ENCODE measurements at places on chromosomes 11 and 22.

- no peak for DNase-seq
These were observed 32.0 kb downstream of the SHANK3 start for GRCh38 chr22:50704510-50705218.

- DNase-seq, result no peak
These were observed 6.3 kb upstream of the GAL start for GRCh38 chr11:68678031-68678441.

GRCh38 chr11:104422324-104422944 is 258.5 kb upstream of the PDGFD start:
- DNase-seq, result no peak

- no peak for DNase-seq
These were observed 25.9 kb downstream of the PRRG4 start for GRCh38 chr11:32855601-32856000.

DNA sequence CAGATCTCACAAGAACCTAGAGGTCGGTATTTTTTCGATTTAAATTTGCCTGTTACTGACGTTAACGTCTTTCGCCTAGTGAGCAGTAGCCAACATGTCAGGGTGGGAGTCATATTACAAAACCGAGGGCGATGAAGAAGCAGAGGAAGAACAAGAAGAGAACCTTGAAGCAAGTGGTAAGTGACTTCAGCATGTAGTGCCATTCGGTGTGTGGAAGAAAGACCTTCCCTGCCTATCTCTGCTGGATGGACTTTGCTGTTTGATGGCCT is 750 bp downstream of the XRCC6 start:
- DNase-seq, result no peak

- no peak for DNase-seq
These were observed 213.9 kb upstream of the NARS2 start for GRCh38 chr11:78788533-78788932.

DNA sequence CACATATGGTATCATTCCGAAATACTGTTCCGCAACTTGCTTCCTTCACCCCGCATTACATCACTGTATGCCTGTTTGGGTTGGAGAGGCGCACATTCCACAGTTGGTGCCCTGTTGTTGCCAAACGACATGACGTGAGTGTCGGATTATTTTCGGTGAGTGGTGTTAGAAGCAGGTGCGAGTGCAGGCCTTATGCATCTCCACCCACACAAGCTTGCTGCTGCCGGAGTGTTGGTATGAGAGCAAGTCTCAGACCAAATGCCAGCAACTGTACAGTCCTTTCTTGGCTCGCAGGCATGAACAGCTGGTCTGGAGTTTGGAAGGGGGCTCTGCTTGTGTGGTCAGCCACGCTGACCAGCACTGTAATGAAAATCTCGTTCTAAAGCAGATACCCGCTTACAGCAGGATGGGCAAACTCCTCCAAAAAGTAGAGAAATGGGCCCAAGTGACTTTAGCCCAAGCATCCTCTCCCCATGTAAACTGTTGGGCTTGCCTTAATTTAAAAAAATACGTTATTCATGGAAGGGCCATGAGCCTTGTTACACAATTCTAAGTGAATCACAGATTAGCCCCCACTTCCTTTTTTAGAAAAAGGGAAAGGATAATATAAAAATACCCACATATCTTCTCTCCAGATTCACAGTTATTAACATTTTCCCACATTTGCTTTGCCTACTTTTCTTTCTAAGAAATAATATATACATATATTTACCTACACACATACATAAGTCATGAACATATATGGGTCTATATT is 48.7 kb upstream of the OR9Q1 start:
- DNase-seq, result no peak

DNA sequence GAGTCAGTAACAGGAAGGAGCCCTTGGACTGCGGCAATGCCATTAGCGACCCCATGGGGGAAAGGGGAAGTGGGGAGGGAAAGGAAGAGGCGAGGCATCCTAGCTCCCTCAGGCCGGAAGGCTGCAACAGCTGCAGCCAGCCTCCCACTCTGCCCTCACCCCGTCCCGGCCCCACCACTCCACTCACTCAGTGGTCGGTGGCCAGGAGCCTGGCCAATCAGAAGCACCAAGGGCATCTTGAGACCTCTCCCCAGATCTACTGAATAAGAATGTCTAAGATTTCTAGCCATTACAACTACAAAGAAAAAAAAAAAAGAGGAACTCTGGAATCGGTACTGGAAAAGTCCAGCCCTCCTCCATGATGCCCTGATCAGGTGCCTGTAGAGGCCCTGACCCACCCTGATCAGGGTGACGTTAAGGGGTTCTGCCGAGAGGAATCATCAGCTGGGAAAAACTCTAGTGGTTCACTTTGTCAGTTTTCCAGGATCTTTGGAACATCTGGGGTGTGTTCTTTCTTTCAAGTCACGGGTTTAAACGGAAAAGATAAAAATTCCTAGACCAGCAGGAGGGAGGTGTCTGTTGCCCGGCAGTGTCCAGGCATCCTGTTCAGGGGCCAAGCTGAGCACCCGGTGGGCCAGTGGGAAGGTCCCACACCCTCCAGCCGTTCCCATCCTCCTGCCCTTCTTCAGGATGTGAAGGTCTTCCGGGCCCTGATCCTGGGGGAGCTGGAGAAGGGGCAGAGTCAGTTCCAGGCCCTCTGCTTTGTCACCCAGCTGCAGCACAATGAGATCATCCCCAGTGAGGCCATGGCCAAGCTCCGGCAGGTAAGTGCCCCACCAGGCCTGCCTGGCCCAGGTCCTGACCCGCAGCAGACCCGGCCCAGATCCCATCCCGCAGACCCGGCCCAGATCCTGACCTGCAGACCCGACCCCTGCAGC is 14.4 kb downstream of the OAF start:
- no peak for DNase-seq

DNA sequence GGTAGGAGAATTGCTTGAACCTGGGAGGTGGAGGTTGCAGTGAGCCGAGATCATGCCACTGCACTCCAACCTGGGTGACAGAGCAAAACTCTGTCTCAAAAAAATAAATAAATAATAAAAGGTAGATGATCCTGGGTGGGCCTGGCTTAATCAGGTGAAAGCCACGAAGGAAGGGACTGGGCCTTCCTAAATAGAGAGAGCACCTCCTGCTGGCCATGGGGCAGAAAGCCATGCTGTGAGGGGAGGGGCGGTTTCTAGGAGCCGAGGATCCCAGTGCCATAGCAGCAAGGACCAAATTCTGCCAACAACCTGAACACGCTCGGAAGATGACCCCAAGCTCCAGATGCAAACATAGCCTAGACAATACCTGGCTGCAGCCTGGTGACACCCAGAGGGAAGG is 24.5 kb upstream of the DGKZ start:
- DNase-seq, result no peak

GRCh38 chr11:10275714-10276113 is 18.3 kb downstream of the SBF2 start:
- no peak for DNase-seq

GRCh38 chr11:1876361-1877063 is 15.2 kb downstream of the PRR33 start:
- DNase-seq, result peak; percentile 86

DNA sequence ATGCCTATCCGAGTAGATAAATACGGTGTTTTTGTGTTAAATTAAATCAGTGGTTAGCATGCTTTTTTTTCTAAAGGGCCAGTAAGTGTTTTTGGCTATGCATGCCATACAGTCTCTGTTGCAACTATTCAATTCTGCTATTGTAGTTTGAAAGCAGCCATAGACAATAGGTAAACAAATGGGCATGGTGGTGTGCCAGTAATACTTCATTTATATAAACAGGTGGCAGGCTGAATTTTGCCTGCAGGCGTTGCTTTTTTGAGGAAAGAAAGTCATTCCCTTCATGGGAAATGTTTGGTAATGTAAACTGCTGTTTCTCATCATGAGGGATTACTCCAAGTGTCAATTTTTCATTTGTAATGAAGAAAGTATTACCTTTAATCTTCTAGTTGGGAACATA is 106.5 kb downstream of the TMEM135 start:
- no peak for DNase-seq

DNA sequence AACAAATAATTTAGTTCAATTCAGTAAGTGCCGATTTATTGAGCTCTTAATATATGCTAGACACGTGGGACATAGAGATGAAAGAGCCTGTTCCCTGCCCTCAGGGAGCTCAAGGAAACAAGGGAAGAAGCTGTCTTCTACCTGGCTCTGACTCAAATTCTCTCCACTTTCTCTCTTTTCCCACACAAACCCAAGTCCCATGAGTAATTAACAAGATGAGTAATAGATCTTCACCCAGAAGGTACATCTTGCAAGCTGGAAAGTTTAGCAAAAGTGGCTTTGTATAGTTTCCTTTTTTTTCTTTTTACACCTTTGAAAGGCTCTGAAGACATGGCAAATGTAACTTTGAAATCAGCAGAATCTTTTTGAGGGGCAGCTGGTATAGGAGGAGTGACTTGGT is 48.2 kb upstream of the CHST1 start:
- no peak for DNase-seq

DNA sequence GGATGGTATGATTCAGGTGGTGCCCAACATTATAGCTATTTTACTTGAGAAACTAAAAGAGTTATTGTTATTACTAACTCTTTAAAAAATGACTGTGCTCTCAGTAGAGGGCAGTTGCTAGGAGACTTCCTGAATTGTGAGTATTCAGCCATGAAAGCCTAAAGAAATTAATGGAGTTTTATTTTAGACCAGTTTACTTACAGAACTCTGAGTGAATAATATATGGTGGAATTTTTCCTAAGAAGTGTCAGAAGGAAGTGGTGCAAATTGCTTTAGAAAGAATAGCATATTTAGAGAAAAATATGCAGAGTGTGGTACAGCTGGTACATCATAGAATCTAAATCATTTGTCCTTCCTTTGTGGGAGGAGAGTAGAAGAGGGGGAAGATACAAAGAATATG is 689.9 kb upstream of the CCDC90B start:
- DNase-seq, result no peak

- no peak for DNase-seq
These were observed 21.4 kb downstream of the TUB start for GRCh38 chr11:8102296-8102915.

DNA sequence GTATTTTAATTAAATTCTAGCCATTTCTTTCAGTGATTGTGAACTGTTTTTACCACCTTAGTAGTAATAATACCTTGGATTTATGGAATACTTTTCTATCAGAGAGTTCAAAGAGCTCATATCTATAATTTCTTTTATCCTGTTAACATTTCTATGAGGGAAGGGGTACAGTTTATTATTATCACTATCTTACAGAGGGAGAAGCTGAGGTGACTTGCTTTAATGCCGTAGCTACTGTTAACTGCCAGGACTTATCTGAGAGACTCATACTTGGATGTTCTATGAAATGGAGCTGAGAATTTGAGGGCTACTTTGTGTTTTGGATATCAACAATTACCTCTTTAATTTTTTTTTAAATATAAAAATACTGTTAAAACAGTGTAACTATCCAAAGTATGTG is 3.3 kb downstream of the REXO2 start:
- DNase-seq, result no peak

DNA sequence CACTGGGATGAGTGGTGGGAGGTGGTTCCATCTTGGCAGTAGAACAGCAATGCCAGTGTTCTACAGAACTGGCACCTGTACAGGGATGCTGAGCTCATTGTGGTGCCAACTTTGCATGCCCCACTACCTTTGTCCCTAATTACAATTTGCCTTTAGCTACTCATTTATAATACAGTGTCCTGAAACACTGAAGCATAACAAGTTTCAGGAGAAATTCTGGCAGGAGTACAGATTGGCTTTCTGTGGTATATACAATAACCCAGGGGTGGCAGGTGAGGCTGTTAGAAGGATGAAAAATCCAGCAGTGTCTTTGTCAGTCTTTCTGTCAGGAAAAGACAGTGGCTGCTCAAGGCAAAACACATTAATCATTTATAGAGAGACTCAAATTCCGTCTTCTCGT is 240.3 kb downstream of the FAM76B start:
- no peak for DNase-seq

GRCh38 chr11:87438416-87438815 is 400.7 kb downstream of the TMEM135 start:
- DNase-seq, result no peak

DNA sequence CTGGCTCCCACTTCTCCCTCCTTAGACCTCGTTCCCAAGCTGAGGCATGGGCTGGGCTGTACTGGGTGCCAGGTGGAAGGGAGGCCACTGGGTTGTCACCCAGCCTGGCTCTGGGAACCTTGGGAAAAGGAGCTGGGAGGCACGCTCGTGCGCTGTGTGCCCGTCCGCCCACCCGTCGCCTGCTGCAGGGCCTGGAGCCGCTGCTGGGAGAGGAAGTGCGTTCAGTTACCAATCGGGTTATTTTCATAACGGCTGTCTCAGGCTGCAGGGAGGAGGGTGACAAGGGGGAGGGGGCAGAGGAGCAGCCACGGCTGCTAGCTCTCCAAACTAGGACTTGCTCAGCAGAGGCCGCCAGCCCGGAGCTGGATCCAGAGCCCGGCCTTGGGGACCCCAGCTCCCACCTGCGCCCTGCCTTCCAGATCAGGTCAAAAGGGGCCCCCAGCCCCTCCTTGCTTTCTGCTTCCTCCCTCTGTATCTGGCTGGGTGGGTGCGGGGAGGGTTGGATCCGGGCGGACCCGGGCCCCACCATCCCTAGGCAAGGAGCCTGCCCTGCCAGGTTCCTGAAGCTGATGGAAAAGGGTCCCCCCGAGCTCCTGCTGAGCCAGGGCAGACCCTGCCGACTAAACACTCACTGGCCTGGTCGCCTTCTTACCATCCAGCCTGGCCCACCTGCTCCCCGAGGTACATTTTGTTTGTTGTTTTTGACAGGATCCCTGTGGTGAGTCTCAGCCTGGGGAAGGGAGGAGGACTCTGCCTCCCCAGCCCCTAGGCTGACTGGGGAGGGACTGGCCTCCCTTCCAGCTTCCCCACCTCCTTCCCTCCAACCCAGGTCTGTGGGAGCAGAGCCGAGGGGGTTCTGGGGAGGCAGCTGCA is 14.3 kb downstream of the DGKZ start:
- peak; percentile 88 for DNase-seq

GRCh38 chr22:35660291-35661127 is 12.3 kb downstream of the APOL6 start:
- DNase-seq, result no peak

GRCh38 chr11:65113839-65114238 is 2.2 kb downstream of the TM7SF2 start:
- DNase-seq, result no peak

GRCh38 chr11:111086058-111086457 is 159.5 kb upstream of the POU2AF2 start:
- DNase-seq, result no peak

DNA sequence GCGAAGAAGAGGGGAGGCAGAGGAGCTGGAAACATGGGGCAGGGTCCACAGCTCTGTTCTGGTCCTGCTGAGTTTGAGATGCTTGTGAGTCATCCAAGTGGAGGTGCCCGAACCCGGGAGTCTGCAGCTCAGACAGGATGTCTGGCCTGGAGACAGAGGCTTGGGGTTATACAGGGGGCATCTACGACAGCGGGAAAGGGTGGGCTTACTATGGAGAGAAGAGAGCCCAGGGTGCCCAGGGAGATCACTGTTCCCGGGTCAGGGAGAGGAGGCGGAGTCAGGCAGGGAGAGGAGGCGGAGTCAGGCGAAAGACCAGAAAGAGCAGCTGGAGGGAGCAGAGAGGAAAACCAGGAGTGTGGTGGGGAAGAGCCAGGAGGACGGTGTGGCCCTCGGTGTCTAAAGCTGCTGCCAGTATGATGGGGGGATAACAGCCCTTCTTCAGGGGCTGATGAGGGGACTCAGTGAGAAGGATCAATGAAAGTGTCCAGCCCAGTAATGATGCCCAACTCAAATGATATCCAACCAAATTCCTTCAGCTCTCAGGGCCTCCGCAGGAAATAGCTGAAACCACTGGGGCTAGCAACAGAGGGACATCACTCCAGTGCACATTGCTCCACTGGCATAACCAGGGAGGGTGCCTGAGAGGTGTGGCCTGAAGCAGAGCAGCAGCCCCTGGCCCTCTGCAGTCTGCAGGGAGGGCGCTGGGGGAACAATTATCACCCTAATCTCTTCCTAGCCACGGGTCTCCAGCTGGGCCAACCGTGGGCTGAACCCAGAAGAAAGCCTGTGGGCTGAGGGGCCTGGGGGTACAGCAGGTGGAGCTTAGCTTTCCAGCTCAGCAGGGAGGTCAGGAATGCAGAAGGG is 2.6 kb upstream of the LTBP3 start:
- DNase-seq, result peak; percentile 84

All from SK-N-SH (cell line).